ENCODE measurements at places on chromosomes 4 and X.

DNA sequence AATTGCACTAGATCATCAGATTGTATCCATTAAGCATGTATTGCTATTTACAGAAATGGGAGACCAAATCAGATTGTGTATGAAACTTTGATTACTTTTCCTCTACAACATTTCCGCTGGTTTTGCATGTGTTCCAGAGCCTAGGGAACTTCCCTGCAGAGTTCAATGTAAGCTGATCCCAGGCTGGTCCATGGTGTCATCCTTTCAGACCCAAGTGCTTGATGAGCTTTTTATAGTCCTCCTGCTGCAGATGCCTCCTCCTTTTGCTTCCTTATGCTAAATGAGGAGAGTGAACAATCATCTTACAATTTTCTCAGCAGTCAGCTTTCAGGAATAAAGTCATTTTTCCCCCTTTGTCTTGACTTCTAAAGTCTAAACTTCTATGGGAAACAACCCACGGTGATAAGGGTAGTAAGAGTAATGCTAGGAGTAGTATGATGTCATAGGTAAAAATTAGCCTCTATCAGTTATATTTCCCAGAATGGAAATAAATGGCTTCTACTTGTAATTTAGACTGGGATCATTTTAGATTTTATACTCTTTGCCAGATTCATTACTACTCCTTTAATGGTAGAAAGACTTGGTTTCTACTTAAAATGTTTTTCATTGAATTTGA, 55.1 kb upstream of the SLC4A4 start:
- no peak for DNase-seq

DNA sequence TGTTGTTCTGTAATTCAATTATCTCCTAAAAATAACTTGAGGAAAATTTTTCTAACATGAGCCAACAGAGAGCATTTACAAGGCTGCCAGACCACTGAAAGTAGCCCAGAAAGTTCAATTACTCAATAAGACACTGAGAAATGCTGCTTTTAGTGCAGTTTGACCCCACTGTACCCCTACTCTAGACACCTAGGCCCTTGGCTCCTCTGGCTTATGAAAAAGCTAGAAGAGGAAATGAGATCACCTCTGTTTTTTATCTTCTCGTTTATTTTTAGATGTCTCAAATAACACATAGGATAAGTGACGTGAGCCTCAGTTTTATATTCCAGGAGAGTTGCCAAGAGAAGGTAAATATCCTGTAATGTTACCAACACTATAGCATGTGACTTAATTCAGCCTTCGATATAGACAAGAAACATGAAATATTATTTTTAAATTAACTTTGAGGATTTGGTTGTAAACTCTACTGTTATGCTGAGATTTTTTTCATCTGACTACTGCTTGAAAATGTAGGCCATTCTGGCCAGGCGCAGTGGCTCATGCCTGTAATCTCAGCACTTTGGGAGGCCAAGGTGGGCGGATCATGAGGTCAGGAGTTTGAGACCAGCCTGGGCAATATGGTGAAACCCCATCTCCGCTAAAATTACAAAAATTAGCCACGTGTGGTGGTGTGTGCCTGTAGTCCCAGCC, 24.4 kb downstream of the TNIP3 start:
- DNase-seq = no peak

DNA sequence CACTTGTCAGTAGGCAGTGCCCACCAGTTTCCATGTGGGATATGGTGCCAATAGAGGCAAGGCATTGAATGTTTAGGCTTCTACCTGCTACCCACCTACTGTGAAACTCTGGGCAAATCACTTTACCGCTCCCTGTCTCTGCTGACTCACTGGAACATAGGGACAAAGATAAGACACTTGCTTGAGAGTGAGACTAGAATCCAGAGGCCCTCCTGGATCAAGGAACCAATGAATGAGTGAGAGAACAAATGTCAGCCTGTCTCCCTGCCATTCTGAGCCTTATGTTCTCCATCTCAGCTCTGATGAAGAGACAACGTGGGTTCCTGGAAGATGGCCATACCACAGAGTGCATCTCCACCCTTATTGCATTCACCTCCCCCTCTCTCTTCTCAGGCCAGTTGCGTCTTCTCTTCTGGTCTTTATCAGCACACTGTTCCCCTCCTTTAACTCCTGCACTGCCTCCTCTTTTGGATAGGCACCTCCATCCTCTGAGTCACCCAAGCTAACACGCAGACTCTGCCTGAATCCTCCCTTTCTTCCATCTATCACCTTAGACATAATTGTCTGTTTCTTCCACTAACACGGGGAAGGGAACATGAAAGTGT, 15.4 kb upstream of the PRRG3 start:
- no peak for DNase-seq

DNA sequence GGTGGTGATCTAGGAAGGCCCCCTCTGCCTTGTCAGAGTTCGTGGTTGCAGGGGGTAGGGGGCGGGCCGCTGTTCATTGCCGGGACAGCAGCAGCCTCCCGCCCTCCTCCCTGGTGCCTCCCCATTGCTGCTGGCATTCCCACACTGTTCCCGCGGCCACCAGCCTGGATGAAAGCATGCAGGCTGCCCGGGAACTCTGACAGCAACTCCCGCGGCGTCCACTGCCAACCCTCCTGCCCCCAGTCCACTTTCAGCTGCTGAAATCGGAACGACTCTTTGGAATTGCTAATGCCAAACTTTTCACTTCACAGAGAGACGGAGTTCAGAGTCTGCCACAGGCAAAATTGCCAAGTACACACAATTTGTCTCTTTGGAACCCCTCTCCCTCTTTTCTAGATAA, 121.9 kb downstream of the BEND2 start:
- no peak for DNase-seq

GRCh38 chr4:41424522-41424921, 113.4 kb upstream of the LIMCH1 start:
- DNase-seq = no peak

GRCh38 chr4:14221176-14221575, 593.7 kb upstream of the BOD1L1 start:
- DNase-seq = no peak

DNA sequence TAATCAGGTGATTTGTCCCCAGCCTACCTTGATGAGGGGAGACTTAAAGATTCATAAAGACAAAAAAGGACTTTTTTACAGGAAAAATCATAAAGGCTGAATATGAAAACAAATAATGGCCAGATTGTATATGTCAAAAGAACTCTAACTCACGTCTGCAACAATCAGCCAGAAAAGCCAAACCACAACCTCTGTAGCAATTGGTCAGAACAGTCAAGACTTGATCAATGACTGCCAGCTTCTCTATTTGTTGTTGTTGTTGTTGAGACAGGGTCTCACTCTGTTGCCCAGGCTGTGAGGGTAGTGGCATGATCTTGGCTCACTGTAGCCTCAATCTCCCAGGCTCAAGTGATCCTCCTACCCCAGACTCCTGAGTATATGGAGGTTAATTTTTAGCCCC, 35.9 kb upstream of the PPA2 start:
- DNase-seq = no peak
